ENCODE measurements at places on chromosomes 5 and 9.

GRCh38 chr5:40165106-40165788 is 514.5 kb upstream of the PTGER4 start:
- no peak for DNase-seq

- DNase-seq, result no peak
Observed at GRCh38 chr5:141050622-141051520, at the start of gene PCDHB1. PCDHB1 (plus strand) TSS chr5:141051374; CDS start chr5:141051471, 97 bp downstream.

- peak; percentile 4 for DNase-seq
Observed at GRCh38 chr5:88290801-88291200, 22.2 kb upstream of the TMEM161B start.

DNA sequence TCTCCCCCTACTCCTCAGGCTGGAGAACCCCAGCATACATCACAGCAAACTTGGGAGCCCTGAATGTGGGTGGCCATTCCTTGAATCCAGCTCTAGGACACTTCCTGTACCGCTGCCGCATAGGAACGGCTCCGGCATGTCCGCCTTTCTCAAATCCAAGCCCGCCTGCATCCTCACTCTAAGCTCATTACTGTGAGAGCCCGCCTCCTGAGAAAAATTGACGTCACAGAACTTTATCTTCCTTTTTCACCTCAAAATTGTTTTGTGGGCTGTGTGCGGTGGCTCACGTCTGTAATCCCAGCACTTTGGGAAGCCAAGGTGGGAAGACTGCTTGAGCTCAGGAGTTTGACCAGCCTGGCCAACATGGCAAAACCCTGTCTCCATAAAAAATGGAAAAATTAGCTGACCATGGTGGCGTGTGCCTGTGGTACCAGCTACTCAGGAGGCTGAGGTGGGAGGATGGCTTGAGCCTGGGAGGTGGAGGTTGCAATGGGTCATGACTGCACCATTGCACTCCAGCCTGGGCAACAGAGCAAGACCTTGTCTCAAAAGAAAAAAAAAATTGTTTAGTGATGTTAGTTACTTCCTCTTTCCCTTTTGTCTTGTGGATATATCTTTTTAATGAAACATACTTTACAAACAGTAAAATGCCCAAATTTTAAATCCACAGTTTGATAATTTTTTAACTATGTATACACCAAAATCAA is 22.8 kb downstream of the RNF44 start:
- DNase-seq, result no peak

- DNase-seq, result no peak
Observed at GRCh38 chr9:113536166-113536482, 72.6 kb downstream of the RGS3 start.

DNA sequence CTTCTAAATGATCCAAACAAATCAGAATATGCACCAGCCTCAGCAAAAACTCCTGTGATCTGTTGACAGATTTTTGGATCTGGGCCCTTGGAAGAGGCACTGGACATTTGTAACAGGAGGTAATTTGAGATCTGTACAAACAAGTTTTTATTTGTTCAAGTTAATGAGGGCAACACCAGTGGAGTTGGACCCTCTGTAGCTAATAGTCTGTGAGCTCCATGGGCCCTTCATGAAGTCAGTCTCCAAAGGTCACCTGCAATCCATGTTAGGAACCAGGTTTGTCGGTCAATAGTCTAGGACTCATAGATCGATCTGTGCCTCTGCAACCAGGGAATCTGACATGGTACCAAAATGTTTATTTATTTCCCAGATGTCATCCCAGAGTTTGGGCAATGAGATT is 40.9 kb downstream of the PAM start:
- DNase-seq, result no peak

DNA sequence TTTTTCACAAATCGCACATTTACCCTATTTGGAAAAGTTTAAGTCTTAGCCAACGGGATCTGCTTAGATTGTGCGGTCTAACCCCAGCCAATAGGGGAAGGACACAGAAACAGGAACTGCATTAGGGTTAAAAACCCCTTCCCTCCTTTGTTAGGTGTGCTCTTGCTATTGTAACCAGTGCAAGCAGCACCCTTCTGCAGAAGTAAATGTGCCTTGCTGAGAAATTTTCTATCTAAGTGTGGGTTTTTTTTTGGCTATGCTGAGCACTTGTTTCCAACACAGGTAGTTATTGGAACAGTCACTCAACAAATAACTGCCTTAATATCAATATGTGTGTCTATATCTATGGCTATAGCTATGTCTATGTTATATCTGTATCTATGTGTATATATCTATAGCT is 190.0 kb downstream of the TRIM32 start:
- no peak for DNase-seq

- no peak for DNase-seq
Observed at GRCh38 chr5:34555699-34556508, 100.2 kb upstream of the RAI14 start.

All from choroid plexus epithelial cell (primary cell).